Occipital lobe (tissue), 3 donors: ENCODE measurements at places on chromosomes 2 and 18. TPM values are rescaled to one million over a fixed set of nuclear protein-coding genes. Genes with fewer than 3 reads are reported as not detected.

GRCh38 chr18:51070545-51070944 lies 40.5 kb downstream of the SMAD4 start:
- DNase-seq, result no peak

GRCh38 chr18:2240311-2240705 lies 331.0 kb downstream of the METTL4 start:
- no peak for DNase-seq

DNA sequence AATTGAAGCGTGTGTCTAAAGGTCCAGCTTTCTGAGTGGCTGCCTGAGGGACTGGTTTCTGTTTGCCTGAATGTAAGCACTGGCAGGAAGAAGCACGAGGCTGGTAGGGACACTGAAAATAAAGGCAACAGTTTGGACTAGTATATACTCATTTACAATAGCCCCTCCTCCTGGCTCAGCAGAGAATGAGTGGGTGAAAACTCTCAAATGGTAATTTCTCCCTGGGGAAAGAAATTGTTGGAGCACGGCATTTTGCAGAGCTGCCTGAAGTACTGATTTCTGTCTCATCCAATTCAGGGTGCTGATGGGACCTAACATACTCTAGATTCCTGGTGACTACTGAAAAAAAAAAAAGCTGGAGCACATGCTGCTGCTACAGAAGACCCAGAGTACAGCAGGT lies 17.3 kb upstream of the SPP2 start:
- no peak for DNase-seq

DNA sequence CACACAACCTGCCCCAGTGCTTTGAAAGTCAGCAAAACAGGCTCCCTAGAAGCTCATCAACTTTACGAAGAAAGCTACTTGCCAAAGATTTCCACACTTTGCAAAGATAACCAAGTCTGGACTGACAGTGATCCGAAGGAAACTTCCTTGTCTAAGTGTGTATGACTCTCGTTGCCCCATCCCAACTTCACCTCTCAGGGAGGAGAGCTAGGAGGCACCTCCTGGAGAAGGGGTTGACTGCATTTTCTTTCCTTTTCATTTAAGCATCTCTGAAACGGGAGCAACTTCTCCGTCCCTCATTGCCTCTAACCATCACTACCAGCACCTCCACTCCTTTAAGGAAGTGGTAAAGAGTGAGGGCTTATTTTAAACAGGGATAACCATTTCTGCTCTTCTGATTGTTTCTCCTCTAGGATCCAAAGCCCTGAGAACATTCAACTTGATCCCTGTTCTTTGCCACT lies 7.0 kb downstream of the ZEB2 start:
- DNase-seq, result no peak

- no peak for DNase-seq
Observed at GRCh38 chr2:76448956-76449355, 738.2 kb upstream of the GCFC2 start.

- DNase-seq, result no peak
Observed at GRCh38 chr2:160375802-160376469, 117.7 kb downstream of the RBMS1 start.

- no peak for DNase-seq
Observed at GRCh38 chr2:150232871-150233270, 254.6 kb downstream of the RND3 start.

GRCh38 chr2:191149391-191149790 lies 1.4 kb downstream of the STAT4 start:
- no peak for DNase-seq

DNA sequence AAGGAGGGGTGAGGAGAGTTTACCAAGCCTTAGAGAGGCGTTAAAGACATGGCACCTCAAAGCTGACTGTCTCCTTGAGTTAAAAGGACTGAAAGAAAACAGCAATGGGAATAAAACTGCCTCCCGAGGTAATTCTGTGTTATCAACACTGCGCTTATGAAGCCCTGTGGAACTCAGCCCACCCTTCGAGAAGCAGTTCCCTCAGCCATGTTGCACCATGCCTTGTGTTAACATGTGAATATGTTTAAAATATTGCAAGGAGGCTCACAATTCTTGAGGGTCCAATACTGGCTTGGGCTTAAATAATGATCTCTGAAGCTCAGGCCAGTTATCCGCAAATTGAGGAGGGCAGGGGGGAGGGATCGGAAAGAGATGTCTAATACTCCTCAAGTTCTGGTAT lies 14.7 kb downstream of the KLF7 start:
- DNase-seq, result no peak

The UGT1A3 gene
- total RNA-seq, result not detected

The SCYGR8 gene
- total RNA-seq, result not detected

The APOB gene
- 0.62 TPM for total RNA-seq

The SERPINB5 gene
- not detected for total RNA-seq

The XRCC5 gene
- total RNA-seq, result 366 TPM

The SLC4A3 gene
- total RNA-seq, result 32.1 TPM

The B3GNT7 gene
- total RNA-seq, result 1.2 TPM

The DRC1 gene
- 5.6 TPM for total RNA-seq
